ENCODE measurements at places on chromosomes 7 and 10.

DNA sequence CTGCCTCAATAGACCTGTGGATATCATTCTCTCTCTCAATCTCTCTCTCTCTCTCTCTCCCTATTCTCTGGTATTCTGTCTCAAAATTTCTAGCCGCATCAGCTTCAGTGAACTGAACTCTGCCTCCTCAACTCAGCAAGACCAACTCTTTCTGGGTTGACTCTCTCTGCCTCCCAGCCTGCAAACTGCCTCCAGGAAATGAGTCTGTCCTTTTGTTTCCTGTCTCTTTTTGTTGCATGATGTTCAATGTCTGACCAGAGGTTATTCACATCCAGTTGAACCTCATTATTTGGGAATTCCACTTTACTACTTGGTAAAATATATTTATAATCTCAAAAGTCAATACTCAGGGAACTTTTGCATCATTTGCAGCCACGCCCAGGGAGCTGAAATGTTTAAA lies 682.7 kb upstream of the FZD8 start:
- DNase-seq, result no peak

DNA sequence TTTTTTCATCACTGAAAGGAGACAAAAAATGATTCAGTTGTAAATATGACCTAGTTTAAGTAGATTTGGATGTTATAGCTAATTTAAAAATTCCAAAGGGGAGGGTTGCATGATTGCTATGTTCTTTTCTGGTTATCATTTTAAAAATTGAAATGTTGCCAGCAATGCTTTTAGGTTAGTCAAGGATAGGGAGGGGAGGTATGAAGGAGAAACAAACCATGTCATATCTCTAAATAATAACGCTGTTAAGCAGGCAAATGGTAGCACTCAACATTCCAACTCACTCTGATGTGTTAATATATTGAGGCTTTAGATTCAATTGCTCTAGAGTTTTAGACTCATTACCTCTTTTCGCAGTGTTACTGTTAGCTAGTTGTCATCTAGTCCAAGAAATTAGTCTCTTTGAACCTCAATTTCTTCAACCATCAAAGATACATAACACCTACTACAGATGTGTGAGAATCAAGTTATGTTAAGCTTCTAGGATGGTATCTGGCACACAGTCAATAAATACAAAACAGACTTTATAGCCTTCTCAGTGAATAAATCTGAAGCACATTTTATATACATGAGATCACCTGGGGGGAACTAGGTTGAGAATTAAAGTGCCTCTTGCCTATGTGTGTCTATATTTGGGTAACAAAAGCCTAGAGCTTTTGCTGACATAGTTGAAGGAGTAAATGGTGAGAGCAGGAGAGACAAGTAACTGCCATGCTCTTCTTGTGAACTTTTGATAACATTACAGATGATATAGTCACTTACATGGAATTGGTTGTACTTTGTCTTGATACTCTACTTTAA lies 124.9 kb downstream of the CSTF2T start:
- peak; percentile 12 for DNase-seq

DNA sequence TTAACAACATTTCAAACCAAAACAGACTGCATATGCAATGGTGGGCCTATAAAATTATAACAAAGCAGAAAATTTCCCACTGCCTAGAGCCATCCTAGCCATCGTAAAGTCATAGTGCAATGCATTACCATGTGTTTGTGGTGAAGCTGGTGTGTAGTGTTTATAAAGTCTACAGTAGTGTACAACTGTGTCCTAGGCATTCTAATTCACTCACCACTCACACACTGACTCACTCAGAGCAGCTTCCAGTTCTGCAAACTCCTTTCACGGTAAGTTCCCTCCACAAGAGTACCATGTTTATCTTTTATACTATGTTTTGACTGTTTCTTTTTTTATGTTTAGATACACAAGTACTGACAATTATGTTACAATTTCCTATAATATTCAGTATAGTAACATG lies 1104.1 kb upstream of the PHF14 start:
- no peak for DNase-seq

- no peak for DNase-seq
Measured at GRCh38 chr10:130481936-130482335, 345.7 kb downstream of the GLRX3 start.

DNA sequence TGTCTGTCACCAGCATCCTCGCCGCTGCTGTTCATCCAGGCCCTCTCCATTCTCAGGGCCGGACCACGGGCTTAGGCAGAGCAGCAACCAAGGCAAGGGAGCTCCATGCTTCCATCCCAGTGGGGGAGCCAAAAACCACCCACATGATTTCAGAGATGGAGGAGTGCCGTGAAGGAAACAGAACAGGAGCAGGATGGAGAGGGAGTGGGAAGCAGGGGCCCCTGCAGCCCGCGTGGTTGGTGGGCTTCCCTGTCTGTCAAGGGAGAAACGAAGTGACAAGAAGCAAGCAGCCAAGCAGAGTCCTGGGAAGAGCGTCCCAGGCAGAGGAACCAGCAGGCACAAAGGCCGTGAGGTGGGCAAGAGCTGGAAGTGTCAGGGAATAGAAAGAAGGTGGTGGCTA lies 95.7 kb downstream of the SLIT1 start:
- DNase-seq, result no peak

DNA sequence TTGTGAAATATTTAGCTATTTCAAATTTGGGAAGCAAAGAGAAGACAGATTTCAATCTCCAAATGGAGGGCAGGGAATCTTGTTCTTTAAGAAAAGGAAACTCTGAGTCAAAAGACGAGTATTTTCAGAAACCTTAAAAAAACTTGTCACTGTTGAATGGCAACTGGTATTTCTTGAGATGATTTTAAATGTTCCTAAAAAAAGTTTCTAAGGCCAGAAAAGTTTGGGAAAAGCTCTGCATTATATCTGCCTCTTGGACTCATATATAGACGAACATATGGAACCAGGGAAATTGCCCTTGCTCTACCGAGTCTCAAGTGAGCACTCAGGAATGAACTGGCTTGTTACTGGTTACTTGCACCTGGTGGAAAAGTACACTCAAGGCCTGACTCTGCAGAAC lies 69.5 kb downstream of the ADAM22 start:
- no peak for DNase-seq

- no peak for DNase-seq
Measured at GRCh38 chr10:121615836-121616235, 17.6 kb upstream of the FGFR2 start.

- DNase-seq, result no peak
Measured at GRCh38 chr10:77300682-77301302, 336.8 kb downstream of the KCNMA1 start.

DNA sequence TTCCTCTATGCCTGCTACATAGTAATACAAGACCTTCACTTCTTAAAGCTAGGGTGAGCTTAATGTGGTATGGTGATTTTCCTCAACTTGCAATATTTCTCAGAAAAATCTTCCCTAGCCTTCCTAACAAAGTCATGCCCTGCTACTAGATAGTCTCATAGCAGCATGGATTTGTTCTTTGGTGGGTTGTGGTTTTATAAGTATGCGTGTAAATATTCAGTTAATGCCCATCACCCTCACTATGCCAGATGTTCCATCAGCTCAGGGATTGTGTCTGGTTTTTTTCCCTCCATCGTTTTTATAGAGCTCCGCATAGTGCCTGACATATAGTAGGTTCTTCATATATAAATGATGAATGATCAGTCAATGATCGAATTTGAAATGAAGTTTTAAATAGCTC lies 182.8 kb downstream of the CREB5 start:
- no peak for DNase-seq

DNA sequence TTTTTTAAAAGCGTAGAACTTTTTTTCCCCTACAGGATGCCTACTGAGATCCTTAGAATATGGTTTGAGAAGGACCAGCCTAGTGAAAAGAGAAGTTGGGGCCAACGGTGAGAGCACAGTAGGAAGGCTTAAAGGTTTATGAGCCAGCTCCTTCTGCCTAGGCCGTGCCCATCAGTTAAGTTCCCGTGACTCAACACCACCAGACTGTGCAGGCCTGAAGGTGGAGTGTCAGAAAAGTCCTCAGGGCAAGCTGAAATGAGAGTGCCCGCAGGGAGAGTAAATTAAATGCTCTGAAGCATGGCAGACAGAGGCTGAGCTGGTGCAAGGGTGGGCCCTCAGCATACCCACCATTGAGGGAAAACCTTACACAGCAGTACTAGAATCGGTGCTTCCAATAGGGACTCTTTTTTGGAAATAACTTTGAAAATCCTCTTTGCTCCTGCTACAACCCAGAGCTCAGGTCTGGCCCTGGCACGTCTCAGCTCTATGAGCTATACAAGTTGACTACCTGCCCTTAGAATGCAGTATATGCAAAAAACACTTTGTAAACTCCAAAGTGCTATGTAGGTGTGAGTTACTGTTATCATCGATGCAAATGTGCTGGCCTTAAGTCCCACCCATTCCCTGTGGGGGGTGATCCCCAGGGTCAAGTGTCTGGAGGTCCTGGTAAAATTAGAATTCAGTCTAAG lies 15.2 kb upstream of the C10orf67 start:
- no peak for DNase-seq

GRCh38 chr7:137880432-137880831 lies 33.7 kb upstream of the DGKI start:
- no peak for DNase-seq

DNA sequence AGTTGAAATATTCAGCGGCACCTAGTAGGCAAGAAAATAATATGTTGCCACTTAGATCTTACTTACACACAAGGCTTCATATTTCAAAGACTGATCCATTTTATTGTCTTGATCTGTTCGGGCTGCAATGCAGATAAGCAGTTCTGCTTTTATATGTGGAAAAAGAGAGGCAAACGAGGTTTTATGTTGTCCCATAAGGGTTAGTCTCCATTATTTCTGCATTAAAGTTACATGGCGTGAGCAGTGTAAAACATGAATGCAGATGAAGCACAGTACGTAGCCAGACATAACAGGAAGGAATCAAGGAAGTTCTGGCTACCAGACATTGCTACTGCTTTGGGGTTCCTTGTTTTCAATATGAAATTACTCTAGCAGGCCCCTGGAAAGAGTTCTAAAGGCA lies 224.8 kb downstream of the BBS9 start:
- no peak for DNase-seq

GRCh38 chr10:71868192-71868697 lies 17.2 kb upstream of the PSAP start:
- no peak for DNase-seq

DNA sequence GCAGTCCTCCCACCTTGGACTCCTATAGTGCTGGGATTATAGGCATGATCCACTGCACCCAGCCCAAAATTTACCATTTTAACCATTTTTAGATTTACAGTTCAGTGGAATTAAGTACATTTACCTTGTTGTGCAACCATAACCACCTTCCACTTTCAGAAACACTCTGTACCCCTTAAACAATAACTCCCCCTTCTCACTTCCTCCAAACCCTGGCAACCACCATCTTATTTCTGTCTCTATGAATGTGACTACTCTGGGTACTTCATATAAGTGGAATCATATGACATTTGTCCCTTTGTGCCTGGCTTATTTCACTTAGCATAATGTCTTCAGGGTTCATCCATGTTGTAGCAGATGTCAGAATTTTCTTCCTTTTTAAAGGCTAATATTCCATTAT lies 33.6 kb downstream of the SUFU start:
- DNase-seq, result no peak

DNA sequence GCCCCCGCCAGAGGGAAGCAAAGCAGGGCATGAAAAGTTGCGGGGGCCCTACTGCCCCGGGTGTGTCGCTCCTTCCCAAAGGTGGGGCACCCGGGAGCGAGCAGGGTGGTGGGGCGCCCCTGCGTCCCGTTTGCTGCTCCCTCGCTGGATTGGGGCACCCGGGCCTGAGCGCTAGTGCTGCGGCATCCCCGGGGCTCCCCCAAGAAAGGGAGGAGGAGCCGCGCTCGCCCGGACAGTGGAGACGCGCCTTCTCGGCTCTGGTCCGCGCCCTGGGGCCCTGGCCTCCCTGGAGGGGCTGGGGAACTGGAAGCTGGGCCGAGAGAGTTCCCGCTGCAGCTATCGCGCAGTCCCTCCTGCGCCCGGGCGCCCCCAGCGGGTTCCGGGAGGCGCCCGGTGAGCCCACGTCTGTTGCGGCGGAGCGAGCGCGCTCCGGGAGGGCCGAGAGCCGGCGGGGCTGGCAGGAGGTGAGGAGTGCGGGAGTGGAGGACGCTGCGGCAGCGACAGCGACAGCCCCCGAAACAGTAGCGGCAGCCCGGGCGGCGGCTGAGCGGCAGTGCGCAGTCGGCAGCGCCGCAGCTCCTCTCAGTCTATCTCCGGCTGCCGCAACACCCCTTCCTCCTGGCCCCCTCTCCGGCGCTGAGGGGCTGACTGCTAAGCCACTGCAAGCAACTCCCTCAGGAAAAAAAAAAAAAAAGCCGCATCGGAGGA lies 504 bp upstream of the BMPER start:
- DNase-seq, result peak; percentile 74

DNA sequence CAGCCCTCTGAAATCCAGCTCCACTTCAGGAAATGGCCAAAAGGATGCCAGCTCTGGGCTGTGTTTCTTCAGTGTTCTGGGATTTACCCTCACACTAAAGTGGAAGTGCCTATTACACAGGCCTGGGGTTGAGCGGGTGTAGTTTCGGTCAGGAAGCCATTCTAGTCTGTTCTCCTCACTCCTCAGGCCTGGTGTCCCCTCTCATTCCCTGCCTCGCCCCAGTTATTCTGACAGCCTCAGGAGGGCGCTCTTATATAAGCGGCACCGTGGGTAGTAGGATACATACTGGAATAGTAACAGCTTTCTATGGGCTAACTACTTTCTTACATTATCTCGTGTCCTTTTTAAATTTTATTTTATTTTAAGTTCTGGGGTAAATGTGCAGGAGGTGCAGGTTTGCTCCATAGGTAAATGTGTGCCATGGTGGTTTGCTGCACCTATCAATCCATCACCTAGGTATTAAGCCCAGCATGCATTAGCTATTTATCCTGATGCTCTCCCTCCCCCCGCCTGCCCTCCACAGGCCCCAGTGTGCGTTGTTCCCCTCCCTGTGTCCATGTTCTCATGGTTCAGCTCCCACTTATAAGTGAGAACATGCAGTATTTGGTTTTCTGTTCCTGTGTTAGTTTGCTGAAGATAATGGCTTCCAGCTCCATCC lies 12.2 kb upstream of the LGI1 start:
- DNase-seq, result no peak

- DNase-seq, result peak; percentile 56
Measured at GRCh38 chr7:45922810-45923209, 1.7 kb upstream of the IGFBP3 start.

DNA sequence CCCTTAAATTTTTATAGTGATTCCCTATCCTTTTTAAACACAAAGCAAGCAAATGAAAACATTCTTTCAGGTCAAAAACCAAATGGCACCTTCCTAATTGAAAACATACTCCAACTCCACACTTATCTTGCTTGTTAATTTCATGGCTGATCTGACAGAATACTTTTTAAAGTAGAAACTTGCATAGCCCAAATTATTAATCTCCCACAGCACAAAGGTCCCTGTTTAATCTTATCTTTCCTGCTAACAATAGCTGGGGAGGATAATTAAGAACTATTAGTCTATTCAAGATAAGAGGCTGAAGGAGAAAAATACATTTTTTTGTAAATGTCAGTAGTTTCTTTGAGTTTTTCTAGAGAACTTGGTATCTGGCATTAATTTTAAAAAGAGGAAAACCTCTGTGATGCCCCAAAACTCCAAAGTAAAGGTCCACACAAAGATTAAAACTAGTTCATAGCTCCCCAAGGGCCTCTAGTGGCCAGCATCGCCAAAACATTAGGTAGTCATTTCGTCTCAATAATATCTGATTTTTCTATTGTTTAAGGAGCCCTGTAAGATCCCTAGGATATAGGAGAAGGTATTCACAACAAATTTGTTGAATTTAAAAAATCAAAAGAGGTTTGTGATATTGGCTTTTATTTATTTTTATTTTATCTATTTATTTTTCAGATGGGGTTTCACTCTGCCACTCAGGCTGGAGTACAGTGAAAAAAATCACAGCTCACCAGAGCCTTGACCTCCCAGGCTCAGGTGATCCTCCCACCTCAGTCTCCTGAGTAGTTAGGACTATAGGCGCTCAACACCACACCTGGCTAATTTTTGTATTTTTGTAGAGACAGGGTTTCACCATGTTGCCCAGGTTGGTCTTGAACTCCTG lies 14.7 kb downstream of the CDNF start:
- DNase-seq, result peak; percentile 36

Measured in NCI-H1092 treated with DMSO at 0.1 percent for 48 hours (cell line).